Caco-2 (cell line): ENCODE measurements at places on chromosomes 6 and 20.

- DNase-seq, result no peak
Observed at GRCh38 chr6:96853083-96853482, 15.8 kb upstream of the GPR63 start.

GRCh38 chr6:142395768-142396231 is 94.0 kb downstream of the ADGRG6 start:
- DNase-seq, result no peak

DNA sequence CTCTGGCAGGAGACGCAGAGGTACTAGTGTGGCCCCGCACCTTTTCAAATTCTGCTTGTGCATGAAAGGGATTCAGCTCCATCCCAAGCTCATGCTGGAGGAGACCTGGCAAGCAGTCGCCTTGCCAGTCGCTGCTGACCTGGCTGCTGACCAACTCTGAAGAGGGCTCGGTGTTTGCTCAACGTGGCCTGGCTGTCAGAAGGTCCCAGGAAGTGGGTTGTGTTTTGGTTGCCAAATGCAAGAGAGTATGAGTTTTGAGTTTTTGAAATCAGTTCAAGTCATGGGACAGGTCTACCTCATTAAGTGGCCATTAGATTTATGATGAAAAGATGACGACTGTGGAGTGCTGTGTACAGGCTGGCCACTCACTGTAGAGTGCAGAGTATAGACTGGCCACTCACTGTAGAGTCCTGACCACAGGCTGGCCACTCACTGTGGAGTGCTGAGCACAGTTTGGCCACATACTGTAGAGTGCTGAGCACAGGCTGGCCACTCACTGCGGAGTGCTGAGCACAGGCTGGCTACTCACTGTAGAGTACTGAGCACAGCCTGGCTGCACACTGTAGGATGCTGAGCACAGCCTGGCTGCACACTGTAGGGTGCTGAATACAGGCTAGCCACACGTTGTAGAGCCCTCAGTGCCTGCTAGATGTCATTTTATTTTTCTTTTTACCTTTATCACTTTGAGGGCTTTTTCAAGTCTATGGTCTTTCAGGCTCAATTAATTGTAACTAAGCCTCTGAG is 193.9 kb downstream of the ZNF217 start:
- DNase-seq, result no peak

DNA sequence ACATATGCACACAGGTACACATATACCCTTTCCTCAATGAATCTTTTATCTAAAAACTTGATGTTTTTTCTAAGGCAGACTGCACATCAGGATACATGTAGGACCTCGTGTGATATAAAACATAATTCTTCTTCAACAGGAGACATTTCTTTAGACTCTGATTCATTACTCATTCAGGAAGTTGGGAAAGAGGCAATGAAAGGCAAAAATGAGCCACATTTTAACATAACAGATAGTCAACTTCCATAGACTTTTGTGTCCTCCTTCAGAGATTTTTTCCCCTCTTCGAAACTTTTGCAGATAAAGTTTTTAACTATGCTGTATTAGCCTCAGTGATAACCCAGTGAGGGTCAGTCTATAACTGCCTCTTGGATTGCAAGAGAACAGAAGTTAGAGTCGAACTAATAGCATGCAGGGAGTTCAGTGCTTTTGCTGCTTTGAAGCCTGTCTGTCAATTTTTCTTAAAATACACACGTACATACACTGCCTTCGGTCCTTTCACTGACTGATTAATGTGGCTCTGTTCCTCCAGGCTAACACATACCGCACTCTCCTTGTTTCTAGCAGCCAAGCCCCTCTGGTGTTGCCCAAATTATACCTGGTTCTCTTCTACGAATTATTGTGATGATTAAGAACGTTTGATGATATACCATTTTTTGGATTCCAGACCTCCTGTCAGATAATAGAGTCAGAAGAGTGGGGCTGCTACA is 562.5 kb upstream of the MAP3K7 start:
- no peak for DNase-seq

GRCh38 chr6:33755070-33755869 is 8.6 kb upstream of the IP6K3 start:
- no peak for DNase-seq

GRCh38 chr20:45629496-45630100 is at the start of gene WFDC10A:
Gene WFDC10A, plus strand, starts transcription at chr20:45629739. Its CDS starts 75 bp downstream, at chr20:45629814.
- peak; percentile 84 for DNase-seq

DNA sequence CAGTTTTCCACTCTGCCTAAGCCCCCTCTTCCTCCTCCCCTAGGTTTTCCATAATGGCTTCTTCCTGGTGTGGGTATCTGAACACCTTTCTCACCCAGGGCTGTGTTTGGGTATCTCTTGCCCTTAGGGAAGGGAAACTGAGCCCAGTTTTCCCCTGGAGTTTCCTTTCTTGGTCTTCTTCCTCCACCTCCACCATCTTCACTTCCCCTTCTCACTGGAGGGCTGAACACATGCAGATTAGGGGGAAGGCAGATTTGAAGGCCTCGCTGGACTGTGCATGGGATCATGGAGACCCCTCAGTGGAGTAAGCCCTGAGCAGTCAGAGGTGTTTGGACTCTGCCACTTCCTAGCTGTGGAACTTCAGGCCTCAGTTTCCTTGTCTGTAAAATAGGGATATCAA is 27.8 kb downstream of the FOXP4 start:
- DNase-seq, result no peak

DNA sequence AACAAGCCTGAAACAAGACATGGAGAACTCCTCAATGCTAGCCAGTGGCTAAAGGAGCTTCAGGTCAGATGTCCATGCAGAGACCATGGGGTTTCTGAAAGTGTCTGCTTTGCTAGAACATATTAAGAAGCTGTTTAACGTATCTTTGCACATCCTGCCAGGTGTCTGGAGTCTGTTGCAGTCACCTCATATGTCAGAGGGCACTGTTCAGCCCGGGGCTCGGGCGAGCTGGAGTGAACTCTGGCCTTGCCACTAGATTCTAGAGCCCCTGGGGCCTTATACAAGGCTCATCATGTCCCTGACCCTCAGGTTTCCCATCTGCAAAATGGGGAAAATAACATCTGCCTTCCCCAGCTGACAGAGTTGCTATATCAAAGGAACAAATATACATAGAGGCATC is 59.0 kb downstream of the PRDM1 start:
- no peak for DNase-seq

DNA sequence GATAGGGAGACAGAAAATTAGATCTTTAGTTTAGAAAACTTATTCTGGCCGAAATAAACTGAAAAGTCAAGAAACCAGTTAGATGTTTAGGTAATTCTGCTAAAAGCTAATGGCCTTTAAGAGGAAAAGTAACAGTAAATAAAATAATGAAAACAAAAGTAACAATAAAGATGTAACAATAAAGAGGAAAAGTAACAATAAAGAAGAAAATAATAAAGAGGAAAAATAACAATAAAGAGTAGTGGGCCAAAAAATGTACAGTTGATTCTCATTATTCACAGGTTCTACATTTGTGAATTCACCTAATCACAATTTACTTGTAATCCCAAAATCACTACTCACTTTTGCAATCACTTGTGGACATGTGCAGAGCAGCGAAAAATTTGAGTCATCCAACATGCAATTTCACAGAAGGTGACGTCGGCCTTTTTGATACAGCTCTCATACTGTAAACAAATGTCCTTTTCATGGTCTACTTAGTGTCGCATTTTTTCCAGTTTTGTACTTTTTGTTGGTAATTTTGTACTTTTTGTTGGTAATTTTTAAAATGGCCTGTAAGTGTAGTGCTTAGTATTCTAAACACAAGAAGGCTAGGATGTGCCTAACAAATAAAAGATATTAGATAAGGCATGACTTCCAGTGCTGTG is 24.0 kb downstream of the HBS1L start:
- DNase-seq, result no peak

DNA sequence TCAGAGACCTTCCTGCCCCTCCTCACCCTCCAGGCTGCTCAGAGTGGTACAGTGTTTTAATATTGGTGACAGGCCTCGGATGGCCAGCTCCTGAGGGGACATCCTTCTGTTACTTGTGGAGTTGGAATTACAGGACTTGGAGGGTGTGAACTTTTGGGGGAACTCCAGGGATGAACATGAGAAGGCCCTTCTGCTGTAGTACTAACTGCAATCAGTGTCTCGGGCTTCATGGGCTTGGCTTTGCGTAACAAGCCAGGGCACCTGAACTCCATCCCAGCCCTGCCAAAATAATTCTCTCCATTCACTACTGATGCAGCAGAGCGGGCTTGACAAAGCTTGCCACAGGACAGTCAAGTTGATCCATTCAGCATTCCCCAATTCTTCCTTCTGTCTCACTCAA is 28.6 kb downstream of the SLC22A23 start:
- no peak for DNase-seq

- DNase-seq, result no peak
Observed at GRCh38 chr6:240151-240550, 52.1 kb upstream of the DUSP22 start.

- DNase-seq, result no peak
Observed at GRCh38 chr6:89956182-89956581, 61.9 kb downstream of the GJA10 start.

GRCh38 chr6:7891078-7891872 is 19.3 kb downstream of the TXNDC5 start:
- no peak for DNase-seq

DNA sequence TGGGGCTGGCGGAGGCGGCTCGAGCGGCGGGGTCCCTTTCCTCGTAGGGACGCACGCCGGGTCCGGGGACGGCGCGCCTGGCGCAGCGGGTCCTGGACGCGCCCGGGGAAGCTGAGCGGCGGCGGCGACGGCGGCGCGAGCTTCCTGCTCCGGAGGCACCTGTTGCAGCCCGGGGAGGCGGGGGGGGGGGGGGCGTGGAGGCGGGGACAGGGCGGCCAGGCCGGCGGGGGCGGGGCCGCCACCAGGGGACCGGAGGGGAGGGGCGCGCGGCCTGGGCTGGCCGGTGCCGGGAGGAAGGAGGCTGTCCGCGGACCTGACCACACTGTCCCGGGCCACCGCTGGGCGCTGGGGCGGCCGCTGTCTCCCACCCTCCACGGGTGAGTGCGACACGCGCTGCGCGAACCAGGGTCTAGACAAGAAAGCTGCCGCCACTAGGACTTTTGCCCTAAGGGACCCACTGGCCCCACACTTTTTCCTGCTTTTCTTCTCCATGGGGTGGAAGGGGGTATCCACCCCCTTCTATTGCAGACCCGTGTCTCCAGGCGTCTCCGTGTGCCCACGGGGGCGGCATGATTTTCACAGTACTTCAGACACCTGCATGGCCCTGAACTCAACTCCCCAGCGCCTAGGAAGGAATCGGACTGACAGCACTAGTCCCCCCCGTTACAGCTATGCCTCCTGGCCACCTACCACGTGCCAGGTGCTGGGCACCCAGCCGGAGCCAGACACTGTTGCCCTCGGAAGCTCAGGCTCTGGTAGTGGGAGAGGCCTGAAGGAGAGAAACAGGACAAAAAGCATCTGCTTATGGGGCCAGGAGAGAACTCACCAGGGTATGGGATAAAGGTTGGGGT is at the start of gene NFATC2:
Gene NFATC2, minus strand, starts transcription at position 149 of the 851 bp plus-strand sequence. CDS start 220 bp downstream, outside the sequence.
- DNase-seq, result peak; percentile 81

- peak; percentile 24 for DNase-seq
Observed at GRCh38 chr20:60869087-60869486, 383.0 kb upstream of the CDH4 start.

GRCh38 chr6:141158740-141159139 is 974.0 kb upstream of the GJE1 start:
- no peak for DNase-seq

- no peak for DNase-seq
Observed at GRCh38 chr6:169858293-169858934, 107.0 kb downstream of the ERMARD start.

DNA sequence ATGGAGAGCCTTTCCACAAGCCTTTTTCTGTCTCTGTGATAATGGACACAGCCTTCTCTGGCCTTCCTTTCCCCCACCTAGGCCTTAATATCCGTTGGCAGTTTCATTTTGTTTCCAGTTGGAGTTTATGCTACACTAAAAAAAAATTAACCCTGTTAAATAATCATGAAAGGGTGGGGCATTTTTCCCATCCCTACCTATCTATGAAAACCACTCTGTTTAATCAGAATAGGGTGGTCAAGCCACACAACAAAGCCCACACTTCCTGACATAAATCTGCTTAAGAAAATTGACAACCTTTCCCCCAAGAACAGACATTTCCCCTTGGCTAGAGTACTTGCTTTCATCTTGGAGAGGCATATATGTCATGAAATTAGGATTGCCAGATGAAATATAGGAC is 14.2 kb downstream of the TXLNB start:
- DNase-seq, result no peak

- DNase-seq, result no peak
Observed at GRCh38 chr6:95548188-95548786, 29.0 kb upstream of the MANEA start.

- no peak for DNase-seq
Observed at GRCh38 chr20:15378151-15378550, 1040.7 kb upstream of the FLRT3 start.

DNA sequence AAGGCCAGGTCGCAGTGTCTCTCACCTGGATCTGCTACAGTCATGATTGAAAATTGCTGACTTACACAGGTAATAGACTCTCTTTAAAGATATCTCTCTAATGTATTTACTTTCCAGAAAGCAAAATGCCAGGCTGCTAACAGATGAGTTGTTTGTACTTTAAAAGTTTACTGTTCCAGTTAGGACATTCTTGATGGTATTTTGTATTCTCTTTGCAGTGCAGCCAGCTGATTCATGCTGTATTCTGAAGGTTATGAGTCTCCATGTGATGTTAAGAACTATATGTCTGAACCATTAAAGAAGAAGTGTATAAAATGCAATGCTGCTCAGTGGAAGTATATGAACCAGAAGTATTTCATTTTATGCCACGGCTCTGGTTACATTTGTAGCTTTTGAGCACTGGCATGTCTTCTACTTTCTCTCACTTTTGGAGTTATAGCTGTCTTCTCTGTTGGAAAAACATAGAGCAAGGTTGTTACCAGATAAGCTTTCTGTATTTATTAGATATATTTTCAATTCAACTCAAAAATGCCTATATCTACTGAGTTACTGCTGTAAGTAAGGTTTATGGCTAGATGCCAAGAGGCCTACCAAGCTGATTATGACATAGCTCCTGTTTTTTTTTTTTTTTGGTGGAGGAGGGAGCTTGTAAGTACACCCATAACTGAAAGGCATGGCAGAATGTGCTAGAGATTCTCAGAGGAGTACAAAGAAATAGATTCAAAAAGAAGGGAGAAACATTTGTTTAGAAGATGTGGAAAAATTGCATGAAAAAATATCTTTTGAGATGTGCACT is 130.5 kb upstream of the MAN1A1 start:
- no peak for DNase-seq

GRCh38 chr6:43247114-43247999 is 4.1 kb downstream of the TTBK1 start:
- DNase-seq, result peak; percentile 64

DNA sequence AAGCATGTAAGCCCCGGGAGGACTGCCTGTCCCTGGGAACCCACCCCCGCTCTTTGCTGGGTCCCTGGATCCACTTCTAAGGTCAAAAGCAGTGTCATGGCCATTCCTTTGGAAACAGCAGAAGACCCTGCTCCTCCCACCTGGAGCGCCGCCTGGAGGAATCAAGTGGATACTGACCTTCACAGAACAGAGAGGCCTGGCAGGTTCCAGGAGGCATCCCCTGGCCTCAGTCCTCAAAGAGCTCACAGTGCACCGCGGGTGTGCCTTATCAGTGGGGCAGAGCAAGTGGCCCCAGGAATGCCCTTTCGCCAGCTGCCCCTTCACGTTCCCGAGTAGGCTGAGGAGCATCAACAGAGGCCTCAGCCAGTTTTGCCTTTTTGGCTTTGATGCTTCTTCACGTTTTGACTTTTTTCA is 11.1 kb upstream of the SLC4A11 start:
- peak; percentile 66 for DNase-seq
